Stimulated activated CD8-positive, alpha-beta memory T cell treated with anti-CD3 and anti-CD28 coated beads, Interleukin-2, amount 100 ng/mL, for 1 hour (primary cell): ENCODE measurements at places on chromosomes 2 and 18.

- DNase-seq, result no peak
Measured at GRCh38 chr2:126822921-126823320, 75.8 kb upstream of the TEX51 start.

GRCh38 chr2:9264301-9264700, 57.7 kb downstream of the ASAP2 start:
- no peak for DNase-seq

DNA sequence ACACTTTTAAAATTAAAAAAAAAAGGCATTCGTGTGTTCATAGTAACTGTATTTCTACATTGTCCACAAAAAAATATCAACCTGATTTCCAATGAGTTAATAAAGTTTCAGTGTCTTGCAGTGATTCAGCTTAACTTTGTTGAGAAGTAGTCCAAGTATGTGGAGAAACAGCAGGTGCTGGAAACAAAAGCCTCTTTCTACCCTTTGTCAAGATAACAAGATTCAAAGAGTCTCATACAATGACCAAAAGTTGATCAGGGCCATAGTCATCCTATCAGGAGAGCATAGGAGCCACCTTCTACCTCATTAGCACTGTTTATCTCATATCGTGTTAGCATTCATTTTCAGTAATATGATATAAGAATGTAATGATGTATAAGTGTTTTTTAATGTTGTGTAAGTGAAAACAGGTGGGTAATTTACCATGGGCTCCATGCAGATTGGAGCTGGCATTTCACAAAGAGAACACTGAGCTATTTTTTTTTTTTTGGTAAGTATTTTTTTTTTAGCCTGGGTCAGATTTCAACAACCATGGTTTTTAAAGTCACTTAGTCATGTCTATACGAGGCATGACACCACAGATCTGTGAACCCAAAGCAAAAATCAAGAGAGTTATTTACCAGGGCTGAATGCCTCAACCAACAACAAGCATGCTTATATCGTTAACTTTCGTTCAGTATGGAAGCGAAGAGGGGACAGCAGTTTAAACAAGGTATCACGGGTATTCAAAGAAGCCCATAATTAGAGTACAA, 165.0 kb upstream of the ZNF521 start:
- DNase-seq, result no peak

DNA sequence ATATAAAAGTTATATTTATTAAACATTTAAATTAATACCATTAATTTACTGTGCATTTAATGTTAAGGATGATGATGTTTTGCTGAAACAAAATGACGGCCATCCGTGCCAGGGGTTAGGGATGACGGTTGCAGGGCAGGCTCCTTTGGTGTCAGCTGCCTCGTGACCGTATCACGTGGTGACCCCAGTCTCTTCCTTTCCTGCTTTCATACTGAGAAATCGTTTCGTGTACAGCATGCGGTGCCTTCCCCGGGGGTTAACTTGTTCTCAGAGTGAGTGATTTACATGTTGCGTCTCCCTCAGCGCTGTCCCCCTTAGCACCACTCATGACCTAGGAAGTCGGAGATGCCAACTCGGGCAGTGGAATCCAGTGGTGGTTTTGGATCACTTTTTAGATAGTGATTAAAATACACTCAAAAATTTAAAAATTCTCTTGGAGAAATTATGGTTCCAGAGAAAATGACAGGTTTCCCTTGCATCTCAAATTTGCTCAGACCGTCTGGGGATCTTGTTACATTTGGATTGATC, 290.8 kb downstream of the GBX2 start:
- DNase-seq, result no peak

GRCh38 chr2:229141424-229142025, 129.6 kb downstream of the PID1 start:
- no peak for DNase-seq

- no peak for DNase-seq
Measured at GRCh38 chr2:210442878-210443277, 33.7 kb downstream of the LANCL1 start.

DNA sequence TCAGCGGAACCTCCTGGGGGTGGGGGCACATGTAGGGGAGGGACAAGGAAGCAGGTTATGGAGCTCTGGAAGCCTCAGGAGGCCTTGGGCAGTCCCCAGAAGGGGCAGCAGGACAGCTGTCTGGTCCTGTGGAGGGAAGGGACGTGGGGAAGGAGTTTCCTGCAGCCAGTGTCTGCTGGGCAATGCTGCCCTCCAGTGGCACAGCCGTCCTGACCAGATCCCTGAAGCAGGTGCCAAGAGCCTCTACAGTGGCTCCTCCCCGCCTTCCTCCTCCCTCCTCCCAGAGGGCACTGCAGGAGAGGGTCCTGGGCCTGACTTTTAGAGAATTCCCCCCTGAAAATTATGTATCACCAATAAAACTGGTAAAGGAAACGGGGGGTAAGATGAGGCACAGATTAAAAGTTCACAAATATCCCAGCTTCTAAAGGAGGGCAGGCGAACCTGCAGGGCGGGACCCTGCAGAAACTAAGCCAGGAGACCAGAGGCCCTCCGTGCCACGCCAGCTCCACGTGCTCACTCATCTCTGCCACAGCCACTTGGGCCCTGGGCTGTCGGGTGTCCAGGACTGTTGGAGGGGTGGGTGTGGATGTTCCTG, 258.5 kb downstream of the TWIST2 start:
- DNase-seq, result no peak

- no peak for DNase-seq
Measured at GRCh38 chr18:48371854-48372602, 37.2 kb downstream of the ZBTB7C start.

- no peak for DNase-seq
Measured at GRCh38 chr2:158718851-158719250, 76.3 kb upstream of the DAPL1 start.

GRCh38 chr18:62183578-62184195, 3.2 kb downstream of the PIGN start:
- no peak for DNase-seq

DNA sequence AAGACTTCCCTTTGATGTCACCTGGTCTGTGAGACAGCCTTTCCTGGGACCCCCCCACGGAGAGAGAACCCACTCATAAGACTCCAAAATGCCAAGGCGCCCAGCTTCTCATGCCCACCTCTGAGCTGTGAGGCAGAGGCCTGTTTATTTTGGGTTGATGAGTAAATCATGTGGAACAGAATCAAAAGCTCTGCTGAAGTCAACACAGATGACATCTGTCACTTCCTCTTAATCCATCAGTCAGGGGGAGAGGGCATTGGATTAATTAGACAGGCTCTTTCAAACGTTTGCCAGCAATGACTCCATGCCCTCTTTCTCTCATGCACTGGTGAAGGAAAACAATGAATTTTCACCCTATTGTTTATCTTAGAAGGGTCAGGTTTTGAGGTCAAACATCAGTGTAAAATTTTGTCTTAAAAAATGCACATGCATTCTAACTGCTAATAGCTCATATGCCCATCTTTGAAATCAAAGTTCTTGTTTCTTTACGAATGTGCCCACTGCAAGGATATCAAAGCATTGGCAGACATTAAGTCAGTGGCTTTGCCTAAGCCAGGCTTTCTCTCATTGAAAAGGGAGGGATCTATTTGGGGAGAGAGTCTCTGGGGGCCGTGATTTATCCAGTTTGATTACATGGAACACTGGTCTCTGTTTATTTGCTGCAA, 184.1 kb downstream of the ACKR3 start:
- no peak for DNase-seq

DNA sequence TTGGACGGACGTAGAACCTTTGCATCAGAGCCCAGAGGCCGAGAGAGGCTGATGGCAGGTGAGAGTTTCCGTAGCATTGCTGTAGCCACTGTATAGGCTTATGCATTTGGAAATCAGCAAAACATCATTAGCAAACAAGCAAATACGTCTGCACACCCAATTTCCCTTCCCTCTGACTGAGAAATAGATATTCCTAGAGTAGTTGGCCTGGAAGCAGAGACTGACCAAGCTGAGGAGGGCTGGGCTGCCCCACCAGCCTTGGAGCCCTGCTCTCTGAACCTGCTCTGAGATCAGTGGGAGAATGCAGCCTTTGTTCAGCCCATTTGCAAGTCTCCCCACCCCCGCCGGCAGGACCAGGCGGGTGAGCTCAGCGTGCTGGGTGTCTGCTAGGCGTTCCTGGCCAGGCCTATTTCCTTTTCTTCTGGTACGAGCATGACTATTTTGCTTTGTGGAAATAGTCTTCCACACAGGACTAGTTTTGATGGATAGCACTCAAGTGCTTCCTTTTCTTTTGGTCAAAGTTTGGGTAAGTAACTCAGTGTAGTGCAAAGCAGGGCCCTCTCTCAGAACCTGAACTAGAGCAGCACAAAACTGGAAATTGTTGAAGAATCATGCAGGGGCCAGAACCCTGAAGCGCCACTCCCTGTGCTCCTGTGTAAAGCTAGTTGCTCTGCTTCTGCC, 21.9 kb upstream of the RNF149 start:
- no peak for DNase-seq

DNA sequence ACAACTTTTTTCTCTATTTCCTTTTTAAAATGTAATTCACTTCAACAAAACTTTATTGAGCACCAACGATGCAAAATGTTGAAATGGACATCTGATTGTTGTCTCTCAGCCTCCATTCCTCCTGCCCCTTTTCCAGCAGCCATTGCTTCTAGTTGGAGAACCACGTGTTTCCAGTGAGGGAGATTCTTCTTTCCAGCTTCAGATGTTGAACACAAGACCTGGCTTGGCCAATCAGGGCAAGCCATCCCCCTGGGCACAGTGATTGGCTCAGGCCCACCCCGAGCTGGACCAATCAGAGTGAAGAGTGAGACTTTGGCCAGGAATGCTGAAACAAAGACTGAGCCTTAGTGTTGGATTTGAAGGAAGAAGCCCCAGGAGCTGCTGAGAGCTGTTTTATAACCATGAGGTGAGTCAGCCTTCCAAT, 59.0 kb downstream of the E2F6 start:
- DNase-seq, result no peak

DNA sequence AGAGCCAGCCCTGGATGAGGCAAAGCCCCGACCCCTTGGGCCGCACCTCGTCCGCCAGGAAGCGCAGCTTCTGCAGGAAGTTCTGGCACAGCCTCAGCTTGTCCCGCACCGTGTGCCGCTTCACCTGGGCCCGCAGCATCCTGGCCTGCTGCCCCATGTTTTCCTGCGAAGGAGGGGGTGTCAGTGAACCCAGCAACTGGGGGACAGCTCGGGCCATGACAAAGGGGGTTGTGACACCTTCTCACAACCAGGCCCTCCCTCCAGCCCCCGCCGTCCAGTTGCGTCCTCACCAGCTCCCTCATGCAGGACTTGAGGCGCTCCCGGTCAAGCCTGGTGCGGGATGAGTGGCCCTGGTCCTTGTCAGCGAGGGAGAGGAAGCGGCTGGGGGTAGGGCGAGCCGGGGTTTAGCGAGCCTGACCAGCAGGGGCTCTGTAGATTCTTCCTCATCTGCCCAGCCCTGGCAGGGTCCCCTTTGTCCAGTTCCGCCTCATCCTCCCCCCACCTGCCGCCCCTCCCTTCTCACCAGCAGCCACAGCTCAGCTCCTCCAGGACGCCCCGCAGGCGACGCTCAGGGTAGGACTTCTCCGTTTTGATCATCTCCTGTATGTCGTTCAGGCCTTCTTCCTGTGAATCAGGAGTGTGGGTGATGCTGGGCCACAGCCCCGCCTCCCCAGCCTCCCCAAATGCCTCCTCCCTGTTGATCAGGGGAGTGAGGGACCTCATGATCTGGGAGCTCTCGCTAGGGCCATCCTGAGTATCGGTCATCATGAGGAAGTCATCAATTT, 606 bp downstream of the OTOF start:
- DNase-seq, result no peak

DNA sequence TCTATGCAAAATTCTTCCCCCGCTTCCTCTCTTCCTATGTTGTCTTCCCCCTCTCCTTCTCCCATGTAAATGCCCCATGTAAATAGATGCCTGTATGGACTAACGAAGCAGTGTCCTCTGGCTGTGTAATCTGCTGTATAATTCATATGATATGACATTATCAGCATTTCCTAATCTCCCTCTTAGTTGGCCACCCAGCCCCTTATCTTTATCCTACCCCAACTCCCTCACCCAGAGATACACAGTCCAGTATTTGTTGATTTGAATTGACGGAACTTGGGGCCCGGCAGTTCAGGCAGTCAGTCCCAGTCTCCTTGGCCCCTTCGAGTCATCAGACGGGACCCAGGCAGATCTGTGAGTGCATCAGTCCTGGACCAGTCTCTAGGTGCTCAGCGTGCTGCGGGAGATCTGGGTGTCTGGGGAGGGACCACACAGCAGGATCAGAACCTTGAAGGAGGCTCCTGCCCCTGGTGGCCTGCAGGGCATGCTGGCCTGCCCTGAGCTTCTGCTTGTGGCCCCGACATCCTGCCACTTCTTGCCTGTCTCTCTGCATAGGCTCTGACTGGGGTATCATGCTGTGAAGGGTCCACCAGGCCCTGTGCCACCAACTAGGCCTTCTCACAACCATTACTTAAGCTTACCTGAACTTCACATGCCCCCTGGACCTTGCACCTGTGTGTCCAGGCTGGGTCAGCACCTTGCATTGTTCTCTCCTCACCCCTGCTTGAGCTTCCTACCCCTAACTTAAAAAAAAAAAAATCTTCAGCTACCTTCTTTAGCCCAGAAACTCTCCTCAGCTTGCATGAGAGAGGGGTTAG, 88.1 kb upstream of the ATL2 start:
- no peak for DNase-seq

DNA sequence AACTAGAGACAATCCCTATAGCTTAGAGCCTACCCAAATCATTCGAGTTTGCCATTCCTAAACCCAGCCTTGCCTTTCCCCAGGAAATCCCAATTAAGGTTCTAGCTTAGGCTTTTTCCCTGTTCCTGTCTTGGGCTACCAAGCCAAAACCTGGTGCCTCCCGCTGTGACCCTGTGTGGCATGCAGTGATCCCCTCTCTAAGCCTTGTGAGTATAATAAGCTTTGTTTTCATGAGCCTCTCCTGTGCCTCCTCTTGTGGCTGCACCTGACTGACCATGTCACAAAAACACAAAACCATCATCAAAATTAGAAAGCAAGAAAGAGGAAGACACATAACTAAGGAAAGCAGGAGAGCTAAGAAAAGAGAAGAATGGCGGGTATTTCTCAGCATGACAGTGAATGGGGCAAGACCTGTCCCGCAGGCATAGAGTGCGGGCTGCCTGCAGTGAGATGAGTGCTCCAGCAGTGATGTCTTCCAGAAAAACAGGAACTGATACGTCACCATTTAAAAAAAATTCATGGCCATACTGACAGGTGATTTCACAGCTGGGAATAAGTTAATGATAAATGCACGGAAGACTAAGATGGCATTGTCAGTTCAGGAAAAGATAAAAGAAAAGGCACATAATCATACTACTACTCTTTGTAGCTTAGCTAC, 9.2 kb upstream of the PAIP2B start:
- DNase-seq, result no peak

GRCh38 chr2:131032393-131032836, 60.8 kb downstream of the FAM168B start:
- DNase-seq, result no peak

GRCh38 chr2:12856934-12857601, 140.3 kb downstream of the TRIB2 start:
- no peak for DNase-seq

GRCh38 chr2:237466211-237466610, 20.8 kb upstream of the MLPH start:
- DNase-seq, result no peak
